ENCODE measurements at places on chromosomes 5 and 9.

- DNase-seq, result no peak
Measured at GRCh38 chr5:9381464-9381863, 164.4 kb downstream of the SEMA5A start.

- DNase-seq, result no peak
Measured at GRCh38 chr9:106479679-106480078, 383.3 kb upstream of the ZNF462 start.

- DNase-seq, result no peak
Measured at GRCh38 chr5:50658246-50658645, 8.2 kb upstream of the PARP8 start.

DNA sequence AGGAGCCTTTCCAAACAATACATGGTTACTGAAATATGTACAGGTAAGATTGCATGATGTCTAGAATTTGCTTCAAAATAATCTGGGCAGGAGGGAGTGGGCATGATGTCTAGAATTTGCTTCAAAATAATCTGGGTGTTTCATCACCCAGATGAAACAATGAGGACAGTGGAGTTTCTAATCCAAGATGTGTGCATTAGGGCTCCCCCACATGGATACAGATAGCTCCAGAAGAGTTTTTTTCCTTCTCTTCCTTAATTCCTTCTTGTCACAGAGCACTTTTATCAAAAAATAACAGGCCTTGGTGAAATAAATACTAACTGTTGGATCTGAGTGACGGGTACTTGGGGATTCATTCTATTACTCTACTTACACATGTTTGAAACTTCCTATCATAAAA is 14.9 kb downstream of the ATOX1 start:
- no peak for DNase-seq

DNA sequence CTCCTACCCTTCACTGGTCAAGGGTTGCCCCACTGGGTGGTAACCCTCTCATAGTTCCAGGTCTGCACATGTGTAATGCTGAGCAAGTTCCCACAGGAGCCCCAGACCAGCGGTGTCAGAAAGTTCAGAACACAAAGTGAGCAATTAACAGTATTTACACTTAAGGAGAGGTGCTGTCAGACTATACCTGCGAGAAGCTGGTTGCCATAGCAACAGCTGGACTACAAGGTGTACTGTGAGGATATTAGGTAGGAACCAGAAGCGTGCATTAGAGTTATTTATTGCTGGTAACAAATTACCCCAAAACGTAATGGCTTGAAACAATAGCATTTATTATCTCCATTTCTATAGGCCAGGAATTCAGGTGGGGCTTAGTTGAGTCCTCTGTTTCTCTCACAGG is 317.0 kb upstream of the RPS23 start:
- no peak for DNase-seq

DNA sequence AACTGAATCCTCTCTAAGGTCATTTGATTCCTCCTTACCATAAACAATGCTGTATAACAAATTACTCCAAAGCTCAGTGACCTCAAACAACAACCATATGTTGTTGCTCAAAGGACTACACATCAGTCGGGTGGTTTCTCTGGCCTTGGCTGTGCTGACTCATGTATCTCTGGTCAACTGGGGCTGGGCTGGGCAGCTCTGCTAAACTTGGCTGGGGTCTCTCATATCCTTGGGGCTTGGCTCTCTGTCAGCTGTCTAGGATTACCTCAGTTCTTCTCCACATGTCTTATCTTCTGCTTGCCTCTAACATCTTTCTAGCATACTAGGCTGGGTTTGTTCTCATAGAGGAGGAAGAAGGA is 86.4 kb downstream of the GALNT10 start:
- DNase-seq, result no peak

DNA sequence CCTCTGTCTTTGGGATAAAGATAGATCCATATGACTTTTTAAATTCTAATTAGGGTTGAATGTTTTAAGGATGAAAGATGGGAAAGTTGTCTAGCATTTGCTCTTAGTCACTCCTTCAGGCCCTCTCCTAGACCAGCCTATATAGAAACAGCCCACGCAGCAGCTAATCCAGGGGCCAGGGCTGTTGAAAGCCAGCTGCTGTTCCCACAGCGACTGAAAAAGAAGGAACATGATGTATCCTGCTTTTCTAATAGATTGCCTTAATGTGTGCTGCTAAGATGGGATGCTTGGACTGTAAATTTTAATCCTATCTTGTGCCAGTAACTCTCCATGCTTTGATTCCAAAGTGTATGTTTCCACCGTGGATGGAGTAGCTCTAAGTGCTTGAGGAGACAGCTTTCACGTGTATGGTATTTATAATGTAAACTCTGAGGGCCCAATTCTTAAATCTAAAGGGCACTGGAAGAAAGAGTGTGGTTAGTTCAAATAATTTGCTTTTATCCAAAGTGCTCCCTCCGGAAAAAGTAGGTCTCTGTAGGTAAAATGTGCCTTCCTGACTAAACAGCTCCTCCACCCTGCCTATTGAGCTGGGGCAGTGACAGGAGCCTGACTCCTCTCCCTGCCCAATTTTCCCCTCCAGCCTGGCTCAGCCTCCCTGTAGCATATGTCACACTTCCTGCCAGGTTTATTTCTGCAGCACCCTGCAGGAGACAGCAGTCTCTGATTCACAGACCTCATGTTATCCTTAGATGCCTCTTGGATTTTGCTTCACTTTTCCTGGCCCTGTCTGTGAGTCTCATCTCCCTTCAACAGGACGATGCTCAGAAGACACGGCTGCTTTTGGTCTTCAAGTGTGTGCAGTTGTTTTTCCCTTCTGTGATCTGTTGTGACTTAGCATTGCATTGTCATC is 33.2 kb downstream of the SLC36A1 start:
- no peak for DNase-seq

DNA sequence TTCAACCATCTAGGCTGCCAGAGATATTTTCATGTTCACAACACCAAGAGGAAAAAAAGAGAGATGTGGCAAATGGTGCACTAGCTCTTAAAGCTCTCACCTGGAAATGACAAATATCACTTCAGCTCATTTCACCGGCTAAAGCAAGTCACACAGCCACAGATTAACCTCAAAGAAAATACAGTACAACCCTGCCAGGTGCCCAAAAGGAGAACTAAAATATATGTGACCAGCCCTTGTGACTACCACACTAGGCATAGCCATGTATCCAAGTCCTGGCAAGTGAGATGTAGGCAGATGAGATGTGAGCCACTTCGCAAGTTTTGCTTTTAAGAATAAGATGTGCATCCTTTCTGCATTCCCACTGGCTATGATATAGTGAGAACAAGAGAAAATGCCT is 41.4 kb downstream of the AGTPBP1 start:
- no peak for DNase-seq

- DNase-seq, result no peak
Measured at GRCh38 chr9:97753975-97754374, 56.8 kb upstream of the XPA start.

DNA sequence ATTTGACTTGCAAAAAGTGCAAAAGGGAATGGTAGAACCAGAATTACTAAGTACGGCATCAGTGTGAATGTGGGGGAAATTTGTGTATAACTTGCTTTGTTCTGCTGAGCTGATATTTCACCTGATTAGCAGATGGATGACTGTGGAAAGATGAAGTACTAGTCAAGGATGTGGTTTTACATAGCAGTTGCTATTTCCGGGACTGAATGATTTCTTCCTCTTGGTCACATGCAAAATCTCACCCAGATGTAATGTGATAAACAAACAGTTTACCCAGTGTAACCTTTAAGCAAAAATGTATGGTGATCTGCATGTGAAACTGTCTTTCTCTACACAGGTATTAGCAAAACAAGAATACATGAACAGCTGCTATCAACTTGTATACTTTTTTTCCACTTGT is 46.1 kb downstream of the DCP2 start:
- no peak for DNase-seq
